Sigmoid colon (tissue), 7 donors: ENCODE measurements at places on chromosomes 2 and 18. TPM values are rescaled to one million over a fixed set of nuclear protein-coding genes. Genes with fewer than 3 reads are reported as not detected.

NDUFB3 gene
- 219 TPM for polyA plus RNA-seq

DNA sequence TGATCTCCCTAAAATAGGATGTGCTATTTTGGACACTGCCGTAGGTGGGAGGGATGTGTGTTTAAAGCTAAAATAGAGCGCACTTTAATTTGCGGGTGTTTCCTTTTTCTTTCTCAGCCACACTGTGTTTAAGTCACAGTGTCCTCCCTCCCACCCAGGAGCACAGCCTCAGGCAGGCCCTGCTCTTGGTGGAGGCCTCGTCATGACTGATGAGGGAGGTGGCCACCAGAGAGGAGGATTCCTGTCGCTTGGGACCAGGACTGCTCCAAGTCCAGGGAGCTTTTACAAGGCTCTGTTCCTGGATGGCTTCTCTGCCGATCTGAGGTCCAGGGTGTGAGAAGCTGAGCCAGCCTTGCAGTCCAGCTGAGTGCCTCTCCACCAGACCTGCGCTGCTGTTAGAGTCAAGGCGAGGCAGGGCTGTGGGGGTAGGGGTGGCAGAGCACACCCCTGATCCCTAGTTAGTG is 33.5 kb downstream of the INPP4A start:
- DNase-seq = peak; percentile 57
- H3K4me1 ChIP-seq = peaks cover 70% of the 10 kb centered on the region
- H3K27ac ChIP-seq = peak overlapping the region; percentile 63
- H3K36me3 ChIP-seq = no peaks in the 10 kb centered on the region

- no peak for DNase-seq
- no peaks in the 10 kb centered on the region for H3K27me3 ChIP-seq
- H3K4me1 ChIP-seq = no peaks in the 10 kb centered on the region
- H3K36me3 ChIP-seq = no peaks in the 10 kb centered on the region
- no peak overlapping the region for H3K4me3 ChIP-seq
Observed at GRCh38 chr18:45157576-45157975, 457.7 kb upstream of the SLC14A2 start.

DNA sequence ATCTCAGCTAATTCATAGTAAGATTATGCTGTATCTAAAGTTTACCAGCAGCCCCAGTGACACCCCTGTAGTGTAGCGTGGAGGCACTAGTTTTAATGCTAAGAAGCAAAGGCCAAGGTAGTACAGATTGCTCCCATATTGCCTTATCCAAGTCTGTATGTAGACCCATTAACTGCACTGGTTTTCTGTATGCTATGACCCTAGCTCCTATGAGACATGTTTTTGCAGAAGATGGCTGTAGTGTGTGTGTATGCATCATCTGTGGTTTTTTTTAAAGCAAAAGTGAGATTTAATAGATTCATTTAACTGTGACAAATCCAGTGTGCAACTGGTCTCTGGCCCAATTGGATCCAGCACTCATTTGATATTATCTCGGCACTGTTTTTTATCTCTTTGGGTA is 86.5 kb downstream of the HAUS1 start:
- no peak for DNase-seq
- H3K27ac ChIP-seq = no peak overlapping the region
- H3K4me1 ChIP-seq = no peaks in the 10 kb centered on the region
- no peaks in the 10 kb centered on the region for H3K27me3 ChIP-seq
- no peak overlapping the region for H3K4me3 ChIP-seq

- no peaks in the 10 kb centered on the region for H3K27me3 ChIP-seq
- H3K4me3 ChIP-seq = no peak overlapping the region
- no peak overlapping the region for H3K27ac ChIP-seq
- H3K4me1 ChIP-seq = no peaks in the 10 kb centered on the region
- H3K36me3 ChIP-seq = no peaks in the 10 kb centered on the region
Observed at GRCh38 chr2:128970332-128971116, 651.9 kb upstream of the HS6ST1 start.

- H3K4me3 ChIP-seq = no peak overlapping the region
- no peak for DNase-seq
- no peak overlapping the region for H3K27ac ChIP-seq
- no peaks in the 10 kb centered on the region for H3K27me3 ChIP-seq
Observed at GRCh38 chr2:237043866-237044265, 41.8 kb upstream of the COPS8 start.

IL36B gene
- not detected for polyA plus RNA-seq

ZRANB3 gene
- polyA plus RNA-seq = 3.2 TPM

- DNase-seq = peak; percentile 95
- no peak overlapping the region for H3K4me3 ChIP-seq
- no peaks in the 10 kb centered on the region for H3K4me1 ChIP-seq
- H3K27ac ChIP-seq = no peak overlapping the region
Observed at GRCh38 chr18:62999392-62999791, 284.1 kb downstream of the PHLPP1 start.
